ENCODE measurements at places on chromosomes 12 and 14.

DNA sequence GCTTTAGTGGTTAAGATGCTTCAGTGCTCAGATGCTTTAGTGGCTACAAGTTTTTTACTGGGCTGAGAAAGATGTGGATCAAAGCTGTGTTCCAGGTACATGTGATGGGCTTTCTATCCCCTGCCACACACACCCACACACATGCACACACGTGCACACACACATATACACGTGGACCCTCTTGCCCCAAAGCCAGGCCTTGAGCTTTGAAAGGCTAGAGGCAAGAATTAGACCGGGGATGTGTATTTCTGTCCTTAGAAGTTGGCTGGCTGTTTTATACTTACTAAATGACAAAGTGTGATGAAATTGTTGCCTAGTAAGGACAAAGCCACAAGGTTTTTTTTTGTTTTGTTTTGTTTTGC lies 376.5 kb downstream of the C12orf75 start:
- DNase-seq: no peak

DNA sequence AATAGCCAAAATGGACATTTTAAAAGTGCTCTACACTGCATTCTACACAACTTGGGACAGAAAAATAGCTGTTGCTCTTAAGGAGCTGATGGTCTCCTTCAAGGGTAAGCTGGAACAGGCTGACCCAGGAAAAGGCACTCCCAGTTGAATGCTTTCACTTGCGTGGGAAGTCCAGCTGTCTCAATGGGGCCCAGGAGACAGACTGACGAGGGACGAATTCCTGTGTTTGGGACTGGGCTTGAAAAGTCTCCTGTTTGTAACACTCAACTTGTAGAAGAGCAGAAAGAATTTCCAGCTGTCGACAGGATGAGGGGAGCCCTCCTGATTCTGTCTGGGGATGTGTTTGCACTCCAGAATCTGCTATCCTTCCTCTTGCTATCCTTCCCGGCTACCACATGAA lies 180.8 kb downstream of the ZFP36L1 start:
- no peak for DNase-seq

- no peak for DNase-seq
These were observed 6.1 kb downstream of the METTL3 start for GRCh38 chr14:21505012-21505553.

DNA sequence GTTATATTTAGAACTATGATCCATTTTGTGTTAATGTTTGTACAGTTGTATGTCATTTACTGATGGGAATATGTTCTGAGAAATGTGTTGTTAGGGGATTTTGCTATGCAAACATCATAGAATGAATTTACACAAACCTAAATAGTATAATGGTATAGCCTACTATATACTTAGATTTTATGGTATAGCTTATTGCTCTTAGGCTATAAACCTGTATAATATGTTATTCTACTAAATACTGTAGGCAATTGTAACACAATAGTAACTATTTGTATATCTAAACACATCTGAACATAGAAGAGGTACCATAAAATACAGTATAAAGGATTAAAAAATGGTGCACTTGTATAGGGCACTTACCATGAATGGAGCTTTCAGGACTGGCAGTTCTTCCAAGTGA lies 105.4 kb upstream of the GRIN2B start:
- no peak for DNase-seq

- no peak for DNase-seq
These were observed 178.9 kb upstream of the NRXN3 start for GRCh38 chr14:77991128-77991772.

GRCh38 chr14:103155010-103155409 lies 31.7 kb downstream of the TNFAIP2 start:
- no peak for DNase-seq

- no peak for DNase-seq
These were observed 77.6 kb downstream of the SCAF11 start for GRCh38 chr12:45912774-45913173.

DNA sequence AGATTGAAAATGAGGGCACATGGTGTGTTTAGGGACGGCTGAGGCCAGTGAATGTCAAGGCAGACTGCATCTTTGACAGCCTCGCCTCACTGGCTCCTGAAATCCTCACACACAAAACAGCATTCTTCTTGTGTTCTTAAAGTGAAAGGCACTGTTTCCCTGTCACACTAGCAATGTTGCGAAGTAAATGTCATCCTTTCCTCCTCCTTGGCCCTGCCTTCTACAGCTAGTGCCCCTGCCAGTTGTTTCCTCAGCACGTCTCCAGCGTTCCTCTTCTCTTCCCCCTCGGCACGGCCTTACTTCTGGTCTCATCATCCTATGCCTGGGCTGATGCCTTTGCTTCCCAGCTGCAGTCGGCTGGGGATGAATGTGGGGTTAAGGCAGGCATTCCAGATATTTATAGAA lies 129.4 kb upstream of the DNM1L start:
- no peak for DNase-seq

DNA sequence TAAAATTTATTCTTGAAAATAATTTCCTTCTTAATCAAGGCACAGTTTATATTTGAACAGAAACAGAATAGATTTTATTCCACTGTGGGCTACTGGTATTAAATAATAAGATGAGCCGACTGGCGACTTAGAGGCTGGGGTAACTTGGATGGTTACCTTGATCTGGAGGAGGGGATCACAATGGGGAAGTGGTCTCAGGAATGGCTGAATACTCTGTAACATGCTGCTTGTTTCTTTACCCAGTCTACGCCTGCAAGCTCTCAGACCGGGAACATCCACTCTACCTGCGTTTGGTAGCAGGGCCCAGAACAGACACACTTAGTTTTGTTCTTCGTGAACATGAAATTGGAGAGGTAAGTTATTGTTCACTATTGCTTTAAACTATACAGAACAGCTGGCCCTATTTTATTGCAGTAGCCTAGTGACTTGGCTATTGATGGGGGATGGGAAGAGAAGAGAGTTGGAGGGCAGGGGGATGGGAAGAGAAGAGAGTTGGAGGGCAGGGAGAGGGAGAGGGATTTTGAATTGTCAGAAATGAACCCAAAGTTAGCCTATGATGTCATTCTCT lies 67.9 kb downstream of the GNS start:
- no peak for DNase-seq

- no peak for DNase-seq
These were observed 65.6 kb upstream of the YARS2 start for GRCh38 chr12:32821293-32821692.

- DNase-seq: no peak
These were observed 53.9 kb downstream of the MDM2 start for GRCh38 chr12:68861890-68862289.

- no peak for DNase-seq
These were observed 63.2 kb upstream of the TMX1 start for GRCh38 chr14:51176839-51177238.

- DNase-seq: no peak
These were observed 205.0 kb upstream of the DCN start for GRCh38 chr12:91387461-91388134.

DNA sequence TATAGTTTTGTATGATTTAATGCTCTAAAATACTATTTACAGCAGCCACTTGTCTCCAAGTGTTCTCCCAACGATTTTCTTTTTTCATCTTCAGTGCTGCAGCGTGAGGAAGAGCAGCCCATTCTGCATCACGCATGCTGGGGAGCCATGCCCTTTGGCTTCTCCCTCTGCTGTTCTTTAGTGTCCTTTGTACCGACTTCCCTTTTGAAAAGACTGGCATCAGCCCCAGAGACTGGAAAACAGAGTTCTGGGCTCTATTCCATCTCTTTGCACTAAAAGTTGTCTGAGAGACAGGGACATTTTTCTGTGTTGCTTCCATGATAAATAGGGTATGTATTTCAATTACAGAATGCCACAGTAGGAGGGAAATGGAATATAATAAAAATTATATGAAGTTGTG lies 105.1 kb downstream of the RERG start:
- no peak for DNase-seq

- no peak for DNase-seq
These were observed 11.9 kb downstream of the NPAS3 start for GRCh38 chr14:32950584-32950983.

DNA sequence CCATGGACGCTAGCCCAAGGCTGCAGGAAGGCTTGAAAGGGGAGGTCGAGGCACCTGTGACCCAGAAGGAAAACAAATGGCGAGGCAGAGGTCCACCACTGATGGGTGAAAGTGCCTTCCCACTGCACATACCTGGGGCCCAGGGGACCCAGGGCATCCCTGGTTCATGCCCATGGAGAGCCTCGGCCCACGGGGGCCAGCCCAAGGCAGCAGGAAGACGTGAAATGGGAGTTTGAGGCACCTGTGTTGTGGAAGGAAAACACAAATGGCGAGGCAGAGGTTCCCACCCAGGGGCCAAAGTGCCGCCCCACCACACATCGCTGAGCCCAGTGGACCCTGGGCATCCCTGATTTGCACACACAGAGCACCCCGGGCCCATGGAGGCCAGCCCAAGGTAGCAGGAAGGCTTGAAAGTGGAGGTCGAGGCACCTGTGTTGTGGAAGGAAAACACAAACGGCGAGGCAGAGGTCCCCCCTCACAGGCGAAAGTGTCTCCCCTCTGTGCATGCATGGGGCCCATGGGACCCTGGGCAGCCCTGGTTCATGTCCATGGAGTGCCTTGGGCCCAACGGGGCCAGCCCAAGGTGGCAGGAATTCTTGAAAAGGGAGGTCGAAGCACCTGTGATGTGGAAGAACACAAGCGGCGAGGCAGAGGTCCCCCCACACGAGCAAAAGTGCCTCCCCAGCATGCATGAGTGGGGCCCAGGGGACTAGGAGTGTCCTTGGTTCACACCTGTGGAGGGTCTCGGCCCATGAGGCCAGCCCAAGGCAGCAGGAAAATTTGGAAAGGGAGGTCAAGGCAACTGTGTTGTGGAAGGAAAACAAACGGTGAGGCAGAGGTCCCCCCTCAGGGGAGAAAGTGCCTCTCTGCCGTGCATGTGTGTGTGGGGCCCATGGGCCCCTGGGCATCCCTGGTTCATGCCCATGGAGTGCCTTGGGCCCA lies 383.3 kb downstream of the ALG10 start:
- DNase-seq: peak; percentile 0

- no peak for DNase-seq
These were observed 40.4 kb upstream of the GTF2A1 start for GRCh38 chr14:81261176-81261575.

DNA sequence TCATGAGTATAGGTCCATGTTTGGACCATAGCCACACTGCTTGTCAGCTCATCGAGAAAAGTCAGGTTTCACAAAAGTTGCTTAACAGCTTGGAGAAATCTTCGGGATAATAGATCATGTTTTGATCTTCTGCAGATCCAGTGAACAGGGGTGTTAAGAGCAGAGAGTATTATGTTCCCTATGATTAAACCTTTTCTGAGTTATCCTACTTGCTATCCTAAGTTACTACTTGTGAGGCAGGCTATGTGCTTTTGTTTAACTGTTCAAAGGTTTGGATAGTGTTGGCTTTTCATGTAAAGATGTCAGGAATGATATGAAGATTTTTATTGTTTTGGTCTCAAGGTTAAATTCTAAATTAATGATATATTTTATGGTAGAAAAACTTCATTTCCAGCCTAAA lies 11.1 kb downstream of the NAA30 start:
- DNase-seq: no peak

GRCh38 chr12:44519931-44520330 lies 356.2 kb downstream of the NELL2 start:
- DNase-seq: no peak

DNA sequence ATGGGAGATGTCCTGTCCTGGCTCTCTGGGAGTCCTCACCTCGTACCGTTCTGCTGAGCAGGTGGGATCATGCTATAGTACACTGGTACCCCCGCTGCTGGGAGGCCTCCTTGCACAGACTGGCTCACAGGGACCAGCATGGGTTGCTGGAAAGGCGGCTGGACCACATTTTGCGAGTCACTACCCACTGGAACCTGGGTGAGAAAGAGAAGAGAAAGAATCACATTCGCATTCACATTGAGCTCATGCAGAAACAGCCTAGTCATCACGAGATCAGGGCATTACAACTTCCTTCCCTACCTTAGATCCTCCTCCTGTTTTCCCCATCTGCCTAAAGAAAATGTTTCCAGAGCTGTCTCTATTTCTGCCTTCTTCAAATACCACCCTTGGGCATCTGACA lies 17.3 kb upstream of the STAC3 start:
- no peak for DNase-seq

DNA sequence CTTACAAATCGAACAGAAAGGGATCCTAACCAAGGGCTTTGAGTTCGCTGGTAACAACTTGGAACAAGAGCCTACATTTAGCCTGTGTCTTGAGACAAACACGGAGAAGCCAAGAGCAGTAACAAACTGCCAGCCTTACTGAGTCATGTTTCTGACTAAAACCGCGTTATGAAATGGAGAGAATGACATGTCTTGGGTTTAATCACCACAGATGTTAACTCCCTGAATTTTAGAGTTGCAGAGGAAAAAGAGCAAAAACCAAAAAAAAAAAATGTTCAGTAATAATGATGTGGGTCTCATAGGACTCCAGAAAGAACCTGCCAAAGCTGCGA lies 1.0 kb downstream of the BLTP3B start:
- no peak for DNase-seq

DNA sequence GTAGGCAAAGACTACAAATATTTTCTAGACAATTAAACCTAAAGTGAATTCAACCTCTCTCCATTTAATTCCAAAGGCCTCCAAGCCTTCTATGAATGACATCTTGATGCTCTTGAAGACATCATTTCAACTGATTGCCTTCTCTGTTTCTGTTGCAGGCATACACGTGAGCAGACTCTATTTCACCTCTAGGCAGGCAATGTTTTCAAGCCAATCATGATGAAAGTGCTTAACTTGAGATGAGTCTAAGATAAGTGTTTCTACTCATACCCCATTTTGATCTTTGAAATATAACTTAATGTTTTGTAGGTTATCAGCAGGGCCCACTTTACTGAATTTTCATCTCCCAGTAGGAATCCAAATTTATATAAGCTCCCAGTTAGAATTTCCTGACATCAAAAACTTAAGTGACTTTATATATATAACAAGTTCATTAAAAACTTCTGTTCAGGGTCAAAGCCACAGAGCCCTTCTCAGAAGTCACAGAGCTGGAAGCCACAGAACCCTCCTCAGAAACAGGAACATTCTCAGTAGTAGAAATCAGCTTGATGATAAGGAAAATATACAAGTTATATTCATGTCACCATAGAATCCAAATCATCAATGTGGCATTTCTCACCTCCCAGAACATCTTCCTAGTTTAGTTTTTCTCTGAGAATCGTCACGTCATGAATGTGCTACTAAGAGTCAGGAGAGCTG lies 108.5 kb downstream of the PHLDA1 start:
- no peak for DNase-seq

GRCh38 chr12:26564391-26564790 lies 268.6 kb downstream of the ITPR2 start:
- no peak for DNase-seq

- no peak for DNase-seq
These were observed 36.6 kb downstream of the WDR89 start for GRCh38 chr14:63605041-63605532.

DNA sequence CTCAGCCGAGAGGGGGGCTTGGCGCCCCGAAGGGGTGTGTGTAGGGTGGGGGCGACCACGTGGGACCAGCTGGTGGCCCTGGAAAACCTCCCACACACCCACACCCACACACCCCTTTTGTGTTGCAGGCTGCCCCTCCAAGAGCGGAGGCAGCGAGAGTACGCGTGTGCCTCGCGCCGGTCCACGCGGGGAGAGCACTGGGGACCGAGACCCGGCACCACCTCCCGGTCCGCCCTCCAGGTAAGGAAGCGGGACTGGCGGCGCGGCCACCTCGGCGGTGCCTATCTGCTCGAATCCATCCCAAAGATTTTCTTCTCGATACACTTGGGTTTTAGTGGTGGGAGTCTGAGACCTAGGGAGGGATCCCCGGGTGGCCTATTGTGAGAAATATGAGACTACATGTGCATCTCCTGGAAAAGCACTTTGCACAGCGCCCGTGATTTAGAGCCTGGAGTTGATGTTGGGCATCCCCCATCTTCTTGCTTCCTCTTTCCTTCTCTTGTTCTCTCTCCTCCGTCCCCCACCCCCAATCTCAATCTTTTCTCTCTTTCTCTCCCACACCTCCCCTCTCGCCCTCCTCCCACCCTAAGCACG lies 393 bp downstream of the SYT1 start:
- DNase-seq: no peak

Measured in CD4-positive, alpha-beta T cell (primary cell).